HCT116 (cell line): ENCODE measurements at places on chromosomes 16 and 17.

DNA sequence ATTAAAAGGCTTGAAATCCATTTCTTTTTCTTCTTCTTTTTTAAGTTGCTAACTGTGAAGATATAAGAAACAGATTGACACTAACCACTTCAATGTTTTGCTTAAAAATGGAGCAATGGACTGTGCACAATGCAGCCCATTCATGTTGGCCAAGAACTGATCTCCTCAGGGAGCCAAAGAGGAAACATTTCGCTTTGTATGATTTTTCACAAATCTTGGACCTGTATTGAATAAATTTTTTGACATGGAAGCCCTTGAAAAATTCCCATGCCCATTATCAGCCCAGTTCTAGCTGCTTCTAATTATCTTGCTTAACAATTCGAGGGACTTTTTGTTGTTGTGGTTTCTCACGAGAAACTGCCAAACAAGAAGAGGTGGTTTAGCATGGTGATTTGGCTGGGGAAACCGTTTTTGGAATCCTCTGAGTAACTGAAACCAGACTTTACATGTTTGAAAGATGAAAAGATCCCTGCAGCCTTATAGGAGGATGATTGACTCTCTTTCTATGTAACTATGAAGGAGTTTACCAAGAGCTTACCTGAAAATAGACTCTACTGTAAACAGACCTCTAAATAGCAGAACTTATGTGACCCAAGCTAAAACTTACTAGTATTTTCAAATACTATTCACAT, 1389.4 kb upstream of the GOT2 start:
- DNase-seq, result no peak

DNA sequence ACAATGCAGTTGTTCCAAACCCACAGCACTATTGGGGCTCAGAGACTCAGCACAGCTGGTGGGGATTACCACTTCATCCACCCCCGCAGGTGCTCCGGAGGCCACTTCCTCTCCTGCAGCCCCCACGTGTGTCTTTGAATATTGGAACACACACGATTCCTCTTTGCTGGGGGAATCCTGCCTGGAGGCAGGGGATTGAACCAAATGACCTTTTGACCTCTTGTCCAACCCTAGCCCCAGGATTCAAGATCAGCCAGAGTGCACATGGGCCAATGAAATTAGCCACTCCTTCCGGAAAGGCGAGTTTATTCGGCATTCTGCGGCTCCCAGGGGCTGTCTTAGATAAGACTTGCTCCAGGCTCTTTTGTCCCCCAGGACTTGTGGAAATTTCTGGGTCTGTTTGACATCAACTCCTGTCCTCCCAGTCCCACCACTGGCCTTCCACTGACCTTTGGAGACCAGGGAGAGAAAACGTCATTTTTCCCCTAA, 350.2 kb downstream of the FOXL1 start:
- no peak for DNase-seq

DNA sequence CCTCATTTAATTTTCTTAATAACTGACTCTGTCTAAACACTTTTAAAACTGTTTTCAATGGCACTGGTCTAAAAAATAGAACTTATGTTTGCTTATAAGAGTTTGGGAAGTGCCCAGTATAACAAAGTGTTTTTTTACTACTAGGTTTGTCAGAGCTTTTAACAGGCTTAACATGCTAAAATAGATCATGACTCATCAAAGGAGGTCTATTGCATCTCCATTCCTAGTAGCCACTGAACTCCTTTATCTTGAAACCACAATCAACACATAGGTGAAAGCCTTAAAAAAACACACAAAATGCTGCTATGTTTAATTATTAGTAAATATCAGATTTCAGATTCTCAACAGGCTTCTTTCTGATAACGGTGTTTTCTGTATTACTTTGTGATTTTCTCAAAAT, 196.4 kb upstream of the KIF2B start:
- no peak for DNase-seq

DNA sequence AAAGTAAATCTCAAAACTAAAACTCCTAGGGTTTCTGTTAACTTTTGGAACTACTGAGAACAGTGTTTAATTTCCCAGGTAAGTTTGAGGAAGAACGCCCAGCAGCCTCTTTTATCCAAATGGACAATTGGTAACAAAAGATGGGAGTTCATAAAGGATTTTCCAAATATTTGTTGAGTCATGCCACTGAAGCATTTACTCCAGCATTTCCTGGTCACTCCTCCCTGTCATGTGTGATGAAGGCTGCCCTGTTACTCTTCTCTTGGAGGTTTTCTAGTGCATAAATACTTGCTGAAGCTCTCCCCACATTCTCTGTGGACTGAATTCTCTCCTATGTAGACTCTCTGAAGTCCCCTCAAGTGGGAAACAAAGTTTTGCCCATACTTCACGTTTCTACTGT, 16.5 kb downstream of the ZNF75A start:
- DNase-seq, result no peak

DNA sequence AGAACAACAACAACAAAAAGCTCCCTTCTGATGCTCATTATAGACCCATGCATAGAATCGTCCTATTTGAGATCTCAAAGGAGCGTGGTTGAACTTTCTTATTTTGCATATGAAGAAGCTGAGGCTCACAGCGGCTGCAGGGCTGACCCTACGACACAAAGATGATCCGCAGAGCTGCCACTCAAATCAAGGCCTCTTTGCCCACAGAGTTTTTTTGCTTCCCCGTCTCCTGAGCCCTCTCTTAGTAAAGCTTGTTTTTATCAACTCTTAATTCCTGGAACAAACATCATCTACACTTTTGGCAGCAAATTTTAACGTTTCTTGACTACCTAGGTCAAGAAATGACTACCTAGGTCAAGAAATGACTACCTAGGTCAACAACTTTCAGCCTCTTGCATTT, 73.7 kb downstream of the C16orf95 start:
- DNase-seq, result no peak

DNA sequence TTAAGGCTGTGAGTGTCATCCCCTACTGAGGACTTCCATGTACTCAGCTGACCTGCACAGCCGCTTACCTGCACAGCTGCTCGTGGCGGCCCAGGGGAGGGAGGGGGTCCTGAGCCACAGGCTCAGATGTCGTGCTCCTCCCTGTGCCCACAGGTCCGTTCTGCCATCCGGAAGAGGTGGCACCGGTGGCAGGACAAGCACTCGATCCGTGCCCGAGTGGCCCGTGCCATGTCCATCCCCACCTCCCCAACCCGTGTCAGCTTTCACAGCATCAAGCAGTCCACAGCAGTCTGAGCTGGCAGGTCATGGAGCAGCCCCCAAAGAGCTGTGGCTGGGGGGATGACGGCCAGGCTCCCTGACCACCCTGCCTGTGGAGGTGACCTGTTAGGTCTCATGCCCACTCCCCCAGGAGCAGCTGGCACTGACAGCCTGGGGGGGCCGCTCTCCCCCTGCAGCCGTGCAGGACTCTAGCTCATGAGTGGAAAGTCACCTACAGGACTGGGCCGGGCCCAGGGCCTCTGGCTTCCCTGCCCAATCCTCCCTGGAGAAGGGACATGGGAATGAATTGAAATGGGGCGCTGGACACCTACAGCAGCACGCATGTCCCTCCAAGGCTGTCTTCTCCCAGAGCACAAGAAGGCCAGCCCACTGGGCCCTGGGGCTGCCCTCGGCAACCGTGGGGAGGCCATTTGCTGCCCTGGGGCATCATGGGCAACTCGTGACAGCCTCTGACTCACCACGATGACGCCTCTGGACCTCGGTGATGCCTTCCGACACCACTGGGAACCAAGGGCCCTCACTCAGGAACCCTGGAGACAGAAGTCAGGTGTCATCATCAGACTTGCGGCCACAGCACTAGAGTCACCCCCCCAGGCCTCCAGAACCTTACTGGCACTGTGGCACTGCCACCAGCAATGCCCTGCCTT, 9.9 kb upstream of the SPPL2C start:
- no peak for DNase-seq

- DNase-seq, result no peak
Observed at GRCh38 chr17:72008236-72008876, 112.5 kb upstream of the SOX9 start.

DNA sequence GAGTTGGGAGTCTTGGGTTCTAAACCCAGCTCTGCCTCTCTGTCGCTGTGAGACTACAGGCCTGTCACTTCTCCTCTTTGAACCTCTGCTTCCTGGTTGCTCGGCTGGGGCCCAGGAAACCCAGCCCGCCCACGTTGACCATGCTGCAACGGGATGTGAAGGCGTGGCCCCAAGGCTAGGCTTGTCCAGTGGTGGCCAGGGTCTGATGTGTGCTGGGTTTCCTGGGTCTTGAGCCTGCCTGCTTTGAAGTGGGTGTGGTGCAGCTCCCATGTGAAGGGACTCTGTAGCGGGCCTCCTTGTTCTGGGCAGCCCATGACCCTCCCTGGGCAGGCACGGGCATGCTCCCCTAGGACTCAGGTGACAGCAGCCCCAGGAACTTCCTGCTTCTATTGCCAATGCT, 82.3 kb downstream of the SDR42E1 start:
- no peak for DNase-seq
